ENCODE measurements at places on chromosomes 5 and 9.

DNA sequence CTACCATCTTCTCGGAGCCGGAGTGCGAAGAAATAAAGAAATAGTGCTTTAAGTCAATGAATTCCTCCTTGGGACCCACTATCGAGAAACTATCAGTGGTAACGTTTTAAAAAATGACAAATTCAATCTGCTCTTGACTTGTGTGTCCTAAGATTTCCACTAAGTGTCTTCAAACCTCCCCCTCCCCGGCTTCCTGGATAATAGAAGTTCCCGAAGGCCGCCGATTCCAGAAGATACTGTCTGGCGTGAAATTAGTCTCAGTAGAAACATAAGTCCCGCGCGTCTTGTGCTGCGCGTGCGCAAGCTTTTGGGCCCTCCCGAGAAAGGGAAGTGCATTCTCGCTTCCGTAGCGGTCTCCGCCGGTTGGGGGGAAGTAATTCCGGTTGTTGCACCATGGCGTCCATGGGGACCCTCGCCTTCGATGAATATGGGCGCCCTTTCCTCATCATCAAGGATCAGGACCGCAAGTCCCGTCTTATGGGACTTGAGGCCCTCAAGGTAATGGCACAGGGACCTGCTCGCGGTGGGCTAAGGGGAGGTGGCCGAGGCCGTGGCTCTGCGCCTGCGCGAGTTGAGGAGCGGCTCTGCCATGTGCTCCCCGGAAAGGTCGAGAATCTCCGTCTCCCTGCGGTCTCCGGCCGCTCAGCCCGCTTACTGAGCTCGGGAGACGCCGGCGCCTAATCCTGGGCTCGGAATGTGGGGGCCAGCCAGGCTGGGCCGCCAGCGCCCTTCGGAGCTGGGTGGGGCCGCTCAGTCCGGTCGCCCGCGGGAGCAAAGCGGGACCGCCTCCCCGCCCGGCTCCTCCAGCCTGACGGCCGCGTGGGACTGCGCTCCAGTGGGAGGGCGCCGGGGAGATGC lies at the start of gene CCT5:
Gene CCT5, plus strand, starts transcription at position 333 of the 858 bp plus-strand sequence. Its CDS starts 61 bp downstream, at position 394.
- peak; percentile 91 for DNase-seq

GRCh38 chr5:18712936-18713485 lies 1078.8 kb downstream of the TAF11L14 start:
- DNase-seq: no peak

GRCh38 chr9:10443868-10444204 lies 169.0 kb downstream of the PTPRD start:
- DNase-seq: no peak

- DNase-seq: no peak
Measured at GRCh38 chr9:75169623-75170022, 81.3 kb downstream of the OSTF1 start.

DNA sequence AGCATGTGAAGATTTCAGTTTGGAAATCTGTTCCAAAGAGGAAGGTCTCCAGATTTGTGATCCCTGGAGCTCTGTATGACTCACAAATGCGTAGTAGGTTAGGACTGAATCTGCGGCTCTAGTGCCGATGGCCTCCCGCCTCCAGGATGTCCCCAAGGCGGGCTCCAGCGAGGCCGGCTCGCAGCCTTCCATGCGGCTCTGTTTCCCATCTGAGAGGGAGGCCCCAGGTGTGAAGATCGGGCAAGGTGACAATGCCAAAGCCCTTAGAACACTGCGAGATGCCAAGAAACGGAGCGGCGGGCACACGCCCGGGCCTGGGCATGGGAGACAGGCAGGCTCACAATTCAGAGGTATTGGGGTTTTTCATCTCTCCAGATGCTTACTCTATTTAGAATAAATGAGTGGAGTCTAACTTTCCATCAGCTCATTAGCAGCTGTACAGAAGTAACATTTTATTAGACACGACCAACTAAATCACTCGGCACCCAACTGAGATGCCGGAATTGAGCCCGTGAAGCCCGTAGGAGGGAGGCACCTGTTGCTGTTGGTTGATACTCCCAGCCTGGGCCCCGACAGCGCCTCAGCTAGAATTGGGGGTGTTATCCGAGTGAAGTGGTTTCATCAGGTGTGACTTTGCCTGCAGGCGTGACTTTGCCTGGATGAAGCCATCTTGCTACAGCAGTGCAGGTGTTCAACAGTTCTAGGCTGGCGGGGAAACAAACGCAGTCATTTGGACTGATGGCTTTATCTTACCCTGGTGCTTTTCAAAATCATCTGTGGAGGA lies 7.4 kb upstream of the MRPS2 start:
- DNase-seq: no peak

DNA sequence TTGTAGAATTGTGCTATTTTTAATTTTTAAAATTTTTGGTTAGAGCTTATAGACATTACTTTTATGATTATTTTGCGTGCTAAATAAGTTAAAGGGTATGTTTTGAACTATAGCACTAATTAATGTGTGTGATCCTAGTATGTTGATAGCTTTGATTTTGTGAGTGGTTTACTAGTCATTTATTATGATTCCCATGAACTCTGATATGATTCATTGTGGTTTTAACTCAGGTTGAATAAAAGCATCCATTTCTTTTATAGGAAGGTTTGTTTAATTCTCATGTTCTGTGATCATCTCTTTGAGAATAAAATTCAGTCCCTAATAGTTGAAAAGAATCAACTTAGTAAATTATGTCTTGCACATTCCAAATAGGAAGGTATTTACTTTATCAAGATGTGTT lies 22.5 kb downstream of the C5orf22 start:
- no peak for DNase-seq

DNA sequence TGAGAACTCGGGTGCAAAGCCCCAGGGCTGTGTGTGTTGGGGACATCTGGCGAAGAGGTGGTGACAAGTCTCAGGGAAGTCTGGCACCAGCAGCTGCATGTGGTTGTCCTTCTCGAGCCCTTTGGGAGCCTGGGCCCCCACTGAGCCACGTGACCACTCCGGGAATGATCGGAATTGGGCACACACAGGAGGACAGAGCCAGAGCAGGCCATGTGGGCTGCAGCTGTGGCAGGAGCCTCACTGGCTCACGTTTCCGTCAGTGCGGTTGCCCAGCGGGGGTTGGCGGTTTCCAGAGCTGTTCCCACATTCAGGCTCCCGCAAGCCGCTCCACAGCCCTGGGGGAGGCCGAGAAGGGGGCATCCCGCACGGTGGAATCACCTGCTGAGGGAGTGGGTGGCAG lies 6.8 kb upstream of the CEL start:
- DNase-seq: no peak

GRCh38 chr5:168270476-168270875 lies 21.0 kb upstream of the WWC1 start:
- DNase-seq: no peak

- peak; percentile 50 for DNase-seq
Measured at GRCh38 chr9:93096131-93096802, at the start of gene CARD19. TSS of gene CARD19 (plus strand) at chr9:93096217. CDS start at chr9:93096346, 129 bp downstream.

- DNase-seq: no peak
Measured at GRCh38 chr5:134945041-134945440, 22.7 kb upstream of the CATSPER3 start.

- no peak for DNase-seq
Measured at GRCh38 chr5:73183481-73183891, 10.5 kb downstream of the TMEM174 start.

DNA sequence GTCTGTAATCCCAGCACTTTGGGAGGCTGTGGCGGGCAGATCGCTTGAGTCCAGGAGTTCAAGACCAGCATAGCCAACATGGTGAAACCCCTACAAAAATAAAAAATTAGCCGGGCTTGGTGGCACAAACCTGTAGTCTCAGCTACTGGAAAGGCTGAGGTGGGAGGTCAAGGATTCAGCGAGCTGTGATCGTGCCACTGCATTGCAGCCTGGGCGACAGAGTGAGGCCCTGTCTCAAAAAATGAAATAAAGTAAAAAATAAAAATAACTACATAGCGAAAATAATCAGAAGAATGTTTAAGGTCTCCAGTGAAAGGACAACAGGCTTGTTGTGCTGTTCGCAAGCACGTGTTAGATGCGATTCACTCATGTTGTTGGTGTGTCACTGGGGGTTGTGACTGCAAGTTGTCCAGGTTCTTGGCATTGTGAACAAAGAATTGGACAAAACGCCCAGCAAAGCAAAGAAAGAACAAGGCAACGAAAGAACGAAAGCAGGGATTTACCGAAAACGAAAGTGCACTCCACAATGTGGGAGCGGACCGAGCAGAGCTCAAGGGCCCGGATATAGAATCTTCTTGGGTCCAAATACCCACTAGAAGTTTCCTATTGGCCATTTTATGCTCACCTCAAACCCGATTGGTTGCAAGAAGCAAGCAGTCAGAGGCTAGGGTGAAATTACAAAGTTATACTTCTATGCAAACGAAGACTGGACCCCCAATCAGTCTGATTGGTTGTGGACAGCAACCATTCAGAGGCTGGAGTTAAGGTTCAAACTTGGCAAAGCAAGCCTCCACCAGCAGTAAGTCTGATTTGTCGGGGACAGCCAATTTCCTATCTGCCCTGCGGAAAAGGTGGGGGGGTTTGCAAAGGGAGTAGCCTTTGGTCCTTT lies 844 bp upstream of the MCCC2 start:
- DNase-seq: no peak

DNA sequence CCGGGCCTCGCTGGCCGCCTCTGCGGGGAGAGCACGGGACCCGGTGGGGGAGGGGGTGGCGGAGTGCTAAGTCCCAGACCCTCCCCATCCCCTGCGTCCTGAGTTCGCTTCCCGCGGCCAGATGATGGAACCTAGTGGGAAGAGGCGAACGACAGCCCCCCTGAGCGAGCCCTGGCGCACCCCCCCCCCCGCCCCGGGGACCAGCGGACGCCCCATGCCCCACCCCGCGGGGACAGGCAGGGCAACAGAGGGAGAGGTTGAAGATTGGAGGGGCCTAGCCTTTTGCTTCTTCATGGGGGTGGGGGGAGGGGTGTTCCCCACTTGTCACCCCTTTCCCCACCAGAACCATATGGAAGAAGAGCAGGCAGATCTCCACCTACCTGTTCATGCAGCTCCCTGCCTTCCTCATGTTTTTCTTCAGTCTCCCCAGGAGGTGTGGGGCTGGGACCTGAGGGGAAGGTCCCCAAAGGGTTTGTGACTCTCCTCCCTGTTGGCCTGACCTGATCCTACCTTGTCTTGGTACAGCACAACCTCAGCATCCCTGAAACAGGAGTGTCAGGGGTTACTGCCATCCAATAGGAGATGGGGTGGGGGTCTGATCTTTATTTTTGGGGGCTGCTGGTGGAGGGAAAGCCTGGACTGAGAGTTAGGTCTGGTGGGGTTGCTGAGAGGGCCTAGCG lies 485 bp downstream of the FAM53C start:
- DNase-seq: no peak

DNA sequence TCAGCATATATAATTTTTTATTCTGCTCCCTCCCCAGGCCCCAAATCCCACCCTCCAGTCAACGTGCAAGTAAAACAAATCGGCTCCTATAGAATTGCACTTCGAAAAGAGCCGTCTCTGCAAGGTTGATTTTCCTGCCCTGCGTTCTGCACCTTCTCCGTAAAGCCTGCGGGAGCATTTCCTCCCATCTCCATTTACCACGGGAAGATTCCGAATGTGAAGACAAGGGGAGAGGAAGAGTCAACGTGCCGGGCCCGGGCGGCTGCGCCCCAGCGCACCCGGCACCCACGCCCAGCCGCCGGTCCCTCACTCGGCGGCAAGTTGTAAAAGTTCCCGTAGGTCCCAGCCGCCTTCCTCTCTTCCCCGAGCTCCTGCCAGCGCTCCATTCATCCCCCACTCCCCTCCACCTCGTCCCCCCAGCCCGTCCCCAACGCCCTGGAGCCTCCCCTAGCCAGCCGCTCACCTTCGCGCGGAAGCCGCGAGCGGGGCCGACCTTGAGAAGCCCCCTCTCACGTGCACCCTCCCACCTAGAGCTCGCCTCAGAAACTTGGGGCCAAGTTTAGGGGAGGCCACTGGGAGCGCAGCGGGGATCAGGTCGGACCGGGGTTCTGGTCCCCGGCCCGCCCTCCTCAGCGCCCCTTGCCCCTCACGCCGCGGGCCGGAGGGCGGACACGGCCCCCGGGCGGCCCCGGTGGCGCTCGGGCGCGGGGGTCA lies 431 bp downstream of the BNC2 start:
- DNase-seq: no peak

GRCh38 chr5:93303291-93303691 lies 277.7 kb downstream of the NR2F1-AS1 start:
- DNase-seq: no peak

- DNase-seq: no peak
Measured at GRCh38 chr5:56803025-56803424, 12.3 kb upstream of the MAP3K1 start.

Data from stimulated activated CD4-positive, alpha-beta T cell treated with anti-CD3 and anti-CD28 coated beads, Interleukin-4, amount 100 ng/mL, for 4 hours (primary cell).